EH (cell line): ENCODE measurements at places on chromosomes 12 and 14.

GRCh38 chr12:40971911-40972310 is 216.2 kb upstream of the PDZRN4 start:
- peak; percentile 3 for DNase-seq

GRCh38 chr12:89461649-89462612 is 62.7 kb downstream of the GALNT4 start:
- DNase-seq, result peak; percentile 77

DNA sequence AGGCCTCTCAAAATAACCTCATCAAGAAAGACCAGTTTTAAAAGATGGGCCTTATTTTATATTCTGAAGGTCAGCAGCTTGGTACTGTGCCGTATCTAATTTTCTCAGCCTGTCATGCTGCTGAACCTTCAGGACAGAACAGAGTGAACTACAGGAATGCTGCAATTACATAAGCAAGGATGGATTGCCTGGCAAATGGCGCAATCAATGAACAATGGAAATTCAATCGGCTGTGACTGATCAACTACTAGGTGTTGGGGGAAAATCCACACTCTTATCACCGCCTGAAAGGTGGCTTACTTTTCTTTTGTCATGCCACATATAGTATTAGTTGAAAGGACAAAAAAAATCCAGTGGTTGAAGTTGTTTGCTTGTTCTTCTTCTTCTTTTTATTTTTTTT is 8.5 kb downstream of the ACSS3 start:
- no peak for DNase-seq

DNA sequence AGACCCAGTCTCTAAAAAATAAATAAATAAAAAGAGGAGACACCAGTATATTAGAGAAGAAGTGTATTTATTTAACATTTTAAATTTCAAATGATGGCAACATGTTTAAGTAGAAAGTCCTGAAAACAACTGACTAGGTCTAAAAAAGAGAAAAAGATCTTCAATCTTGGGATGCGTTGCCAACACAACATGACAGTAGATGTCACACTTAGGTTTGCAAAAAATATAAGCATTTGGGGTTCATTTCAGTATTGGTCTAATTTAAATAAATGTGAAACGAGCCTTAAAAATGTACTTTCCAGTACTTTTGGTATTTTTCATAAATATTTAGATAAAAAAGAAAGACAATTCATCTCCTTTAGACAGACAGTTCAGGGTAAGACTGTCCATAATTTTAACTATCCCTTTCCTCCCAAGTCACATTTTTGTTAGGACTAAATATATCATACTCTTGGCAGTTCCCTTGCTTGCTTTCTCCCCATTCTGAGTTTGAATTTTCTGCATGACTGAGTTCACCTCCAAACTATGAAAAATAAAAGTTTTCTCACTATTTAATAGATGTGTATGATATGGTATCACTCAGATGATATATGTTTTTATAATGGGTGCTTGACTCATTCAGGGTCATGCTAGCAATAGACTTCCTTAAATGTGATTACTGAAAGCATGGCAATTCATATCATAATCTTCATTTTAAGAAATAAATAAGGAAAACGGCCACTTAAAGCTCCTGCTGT is 4.3 kb downstream of the C14orf93 start:
- peak; percentile 29 for DNase-seq

DNA sequence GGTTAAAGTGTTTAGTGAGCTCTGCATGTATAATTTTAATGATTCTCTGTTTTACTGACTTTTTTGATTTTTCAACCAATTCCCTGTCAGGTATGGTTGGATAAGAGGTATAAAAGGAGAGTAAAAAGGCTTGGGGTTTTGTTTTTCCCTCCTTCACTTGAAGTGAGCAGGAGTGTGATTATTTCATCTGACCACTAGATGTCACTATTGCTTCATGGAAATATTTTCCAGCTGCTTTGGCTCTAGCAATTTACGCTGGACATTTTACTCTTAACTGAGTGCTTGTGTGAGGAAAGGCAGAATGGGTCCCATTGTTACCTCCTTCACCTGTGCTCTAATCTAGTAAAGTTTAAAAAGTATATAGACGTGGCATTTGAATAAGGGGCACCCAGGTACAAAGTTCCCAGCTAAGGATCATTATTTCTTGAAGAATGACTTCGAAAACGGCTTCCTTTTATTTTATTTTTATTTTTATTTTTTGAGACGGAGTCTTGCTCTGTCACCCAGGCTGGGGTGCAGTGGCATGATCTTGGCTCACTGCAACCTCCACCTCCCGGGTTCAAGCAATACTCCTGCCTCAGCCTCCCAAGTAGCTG is 66.5 kb downstream of the TBC1D30 start:
- DNase-seq, result peak; percentile 70

GRCh38 chr12:92676710-92677109 is 26.1 kb upstream of the PLEKHG7 start:
- no peak for DNase-seq

GRCh38 chr12:87848248-87848868 is 180.8 kb downstream of the C12orf50 start:
- peak; percentile 46 for DNase-seq

GRCh38 chr14:77872983-77873382 is 73.1 kb downstream of the ADCK1 start:
- DNase-seq, result no peak

DNA sequence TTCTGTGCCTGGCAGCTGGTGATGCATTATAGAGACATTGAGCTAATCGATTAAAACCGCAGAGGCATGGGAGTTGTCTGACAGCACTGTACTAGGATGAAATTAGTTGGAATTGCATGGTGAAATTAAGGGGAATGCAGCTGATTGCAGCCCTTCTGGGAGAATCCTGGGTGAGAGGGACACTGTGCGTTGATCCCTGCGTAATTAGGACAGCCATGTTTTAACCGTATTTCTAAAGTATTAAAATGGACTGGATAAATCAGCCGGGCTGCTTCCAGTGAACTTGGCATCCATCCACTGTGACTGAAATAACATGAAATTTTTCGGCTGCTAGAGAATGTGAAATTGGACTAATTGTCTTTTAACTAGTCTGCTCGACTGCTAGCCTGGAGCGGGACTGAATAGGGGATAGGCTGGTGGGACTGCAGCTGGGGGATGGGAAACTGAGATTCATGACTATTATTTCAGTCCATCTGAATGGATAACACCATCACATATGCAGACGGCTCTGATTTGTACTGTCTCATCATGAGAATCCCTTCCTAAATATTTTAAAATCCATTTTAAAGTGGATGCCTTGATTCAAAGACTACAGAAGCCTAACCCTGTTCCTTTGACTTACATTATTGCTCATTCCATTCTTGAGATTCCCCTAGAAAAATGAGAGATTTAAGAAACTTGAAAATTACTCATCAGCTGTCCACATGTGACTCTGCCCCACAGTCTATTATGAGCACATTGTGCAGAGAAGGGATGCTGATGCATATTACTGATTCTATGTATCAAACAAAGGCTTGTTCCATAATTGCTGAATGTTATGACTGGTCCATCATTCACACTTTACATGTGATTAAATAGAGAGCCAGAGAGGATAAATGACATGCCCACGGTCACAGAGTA is 343.9 kb downstream of the NPAS3 start:
- DNase-seq, result peak; percentile 1

DNA sequence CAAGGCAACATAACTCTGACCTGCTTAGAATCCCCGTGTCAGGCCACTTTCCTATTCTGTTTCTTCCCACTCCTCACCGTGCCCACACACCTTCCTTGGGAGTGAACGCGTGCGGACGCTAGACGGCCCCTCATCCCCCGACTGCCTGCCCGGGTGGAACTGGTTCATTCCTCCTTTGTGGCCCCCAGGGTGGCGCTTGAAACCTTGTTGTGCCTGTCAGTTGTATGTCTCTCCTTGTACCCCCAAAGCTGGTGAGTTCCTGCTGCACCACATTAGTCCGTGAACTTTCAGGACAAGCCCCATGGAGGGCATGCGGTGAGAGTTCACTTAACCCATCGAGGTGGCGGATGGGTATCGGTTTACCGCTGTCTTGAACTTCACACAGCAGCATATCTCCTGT is 46.7 kb downstream of the SSH1 start:
- DNase-seq, result no peak

DNA sequence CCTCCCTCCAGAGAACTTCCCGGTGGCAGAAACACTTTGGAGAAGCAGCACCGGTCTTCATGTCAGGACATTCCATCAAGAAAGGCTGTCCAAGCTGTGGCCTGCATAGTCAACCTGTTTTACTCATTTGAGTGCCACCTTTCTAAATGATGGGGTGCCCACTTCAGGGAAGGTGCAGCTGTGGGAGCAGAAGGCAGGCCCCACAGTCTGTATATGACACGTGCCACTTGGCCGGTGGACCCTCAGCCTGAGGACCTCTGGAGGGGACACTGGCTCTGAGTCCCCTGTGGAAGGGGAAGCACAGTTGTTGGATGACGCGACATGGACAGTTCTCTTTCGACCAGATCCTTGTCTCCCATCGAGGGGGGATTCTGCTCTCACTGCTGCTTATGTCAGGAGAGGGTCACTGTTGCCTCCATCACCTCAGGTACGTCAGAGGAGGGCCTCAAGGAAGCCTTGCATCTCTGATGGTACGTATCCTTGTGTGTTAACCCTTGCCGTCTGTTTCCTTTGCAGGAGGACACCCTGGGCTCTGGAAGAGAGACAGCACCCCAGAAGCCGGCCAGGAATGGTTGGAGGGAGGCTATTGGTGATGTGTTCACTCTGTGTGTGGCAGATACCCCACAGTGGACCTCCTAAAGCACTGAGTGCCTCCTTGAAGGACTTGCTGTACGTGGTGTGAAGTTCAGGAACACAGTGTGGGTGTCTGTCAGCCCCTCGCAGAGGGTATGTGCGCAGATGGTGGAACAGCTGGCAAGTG is 132.1 kb upstream of the RTL1 start:
- no peak for DNase-seq

- DNase-seq, result peak; percentile 90
These were observed 87.0 kb downstream of the SAMD4A start for GRCh38 chr14:54653712-54654469.

- DNase-seq, result no peak
These were observed 15.4 kb downstream of the NOPCHAP1 start for GRCh38 chr12:105001476-105001875.

DNA sequence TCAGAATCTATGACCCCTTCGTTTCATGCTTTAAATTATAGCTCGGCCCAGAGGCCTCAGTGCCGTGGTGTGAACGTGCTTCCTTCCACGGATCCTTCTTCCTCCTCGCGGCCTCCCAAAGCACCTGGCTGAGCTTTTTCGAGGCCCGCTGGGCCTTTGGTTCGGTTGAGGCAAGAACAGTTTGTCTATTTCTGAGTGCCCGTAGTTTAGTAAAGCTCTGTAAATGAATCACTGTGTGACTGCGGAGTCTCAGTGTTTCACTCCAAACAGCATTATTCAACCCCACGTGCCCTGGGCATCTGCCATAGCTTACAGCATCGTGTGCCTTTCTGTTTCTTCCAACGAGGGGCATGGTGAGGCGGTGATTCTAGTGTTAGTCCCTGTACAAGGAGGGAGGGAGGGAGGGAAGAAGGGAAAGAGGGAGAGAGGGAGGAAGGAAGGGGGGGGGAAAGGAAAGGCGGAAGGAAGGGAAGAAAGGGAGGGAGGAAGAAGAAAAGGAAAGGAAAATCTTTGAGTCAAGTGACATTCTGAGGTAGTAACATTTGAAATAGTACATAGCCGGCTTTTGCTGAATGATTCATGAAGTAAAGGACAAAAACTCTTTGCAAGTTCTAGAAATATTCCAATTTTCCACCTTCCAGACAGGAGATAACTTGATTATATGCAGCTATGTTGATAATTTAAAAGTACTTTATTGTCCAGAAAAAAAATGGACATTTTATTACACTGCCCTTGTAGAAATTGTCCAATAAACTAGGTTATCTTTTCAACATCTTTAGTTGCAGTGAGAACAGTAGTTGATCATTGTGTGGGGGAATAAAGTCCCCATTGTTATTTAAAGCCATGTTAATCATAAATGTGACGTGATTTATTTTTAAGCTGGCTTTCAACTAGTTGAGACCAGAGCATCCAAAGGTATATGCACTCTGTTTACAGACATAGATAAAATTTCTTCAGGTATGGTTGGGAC is 1.2 kb upstream of the TRIM9 start:
- peak; percentile 29 for DNase-seq

GRCh38 chr12:9827209-9827888 is at the start of gene KLRF1:
TSS of gene KLRF1 (plus strand) at chr12:9827481. CDS start at chr12:9827545, 64 bp downstream.
- DNase-seq, result no peak

- no peak for DNase-seq
These were observed 80.8 kb downstream of the MYRFL start for GRCh38 chr12:69905801-69906200.

GRCh38 chr14:95222870-95223398 is 65.6 kb upstream of the DICER1 start:
- DNase-seq, result peak; percentile 21

GRCh38 chr14:81682701-81683100 is 149.0 kb upstream of the SEL1L start:
- DNase-seq, result no peak

GRCh38 chr14:54338696-54339317 is 58.0 kb upstream of the CDKN3 start:
- DNase-seq, result peak; percentile 55

- no peak for DNase-seq
These were observed 120.5 kb downstream of the NUAK1 start for GRCh38 chr12:106018286-106018685.

DNA sequence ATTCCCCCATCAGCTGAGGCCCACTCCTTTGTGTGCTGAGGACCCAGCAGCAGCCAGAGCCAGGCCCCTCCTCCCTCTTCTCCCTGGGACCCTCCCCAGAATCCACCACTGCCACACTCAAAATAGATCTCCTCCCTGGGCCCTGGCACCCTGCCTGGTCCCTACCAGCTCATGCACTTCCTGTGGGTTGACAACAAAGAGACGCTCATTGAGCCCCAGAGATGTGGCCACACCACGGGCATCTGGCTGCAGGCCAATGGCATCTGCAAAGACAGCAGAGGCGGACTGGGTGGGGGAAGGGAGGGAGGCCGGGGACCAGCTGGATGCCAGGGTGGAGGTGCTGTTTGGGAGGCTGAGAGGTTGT is 16.0 kb upstream of the ENDOU start:
- DNase-seq, result peak; percentile 55

DNA sequence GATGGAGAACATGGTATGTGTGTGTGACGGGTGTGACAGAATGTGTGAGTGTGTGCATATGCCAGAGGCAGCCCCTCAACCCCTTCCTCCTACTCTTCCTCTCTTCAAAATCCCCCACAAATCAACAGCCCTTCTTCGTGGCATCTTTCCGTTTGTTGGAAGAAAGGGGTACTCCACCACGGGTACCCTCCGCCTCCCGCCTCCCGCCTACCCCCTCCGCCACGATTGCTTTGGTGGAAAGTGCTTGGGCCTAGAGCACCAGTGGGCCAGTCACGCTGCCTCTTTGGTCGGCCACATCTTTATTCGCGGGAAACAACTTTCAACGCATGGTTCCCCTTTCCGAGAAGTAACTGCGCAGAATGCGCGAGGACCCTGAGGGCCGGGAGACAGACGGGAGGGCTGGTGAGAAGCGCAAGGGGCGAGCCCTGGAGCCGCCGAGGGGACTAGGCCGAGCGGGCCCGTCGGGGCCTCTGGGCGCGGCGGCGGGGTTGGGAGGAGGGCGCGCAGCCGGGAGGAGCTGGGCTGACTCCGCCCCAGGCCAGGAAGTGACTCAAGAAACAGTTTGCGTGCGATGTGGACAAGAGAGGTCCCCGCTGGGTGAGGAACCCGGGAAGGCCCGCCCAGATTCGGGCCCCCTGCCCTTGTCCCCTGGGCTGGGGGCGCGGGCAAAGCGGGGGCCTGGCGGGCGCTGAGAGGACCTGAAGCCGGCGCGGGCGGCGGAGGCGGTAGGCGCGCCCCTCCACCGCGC is at the start of the genes CBLN3 and KHNYN:
Gene CBLN3, minus strand, starts transcription at position 274 of the 748 bp plus-strand sequence. CDS start 614 bp downstream, outside the sequence.
Gene KHNYN, plus strand, starts transcription at position 560 of the 748 bp plus-strand sequence. CDS start 777 bp downstream, outside the sequence.
- peak; percentile 94 for DNase-seq
